GM13977 (cell line): ENCODE measurements at places on chromosomes 5 and 9.

DNA sequence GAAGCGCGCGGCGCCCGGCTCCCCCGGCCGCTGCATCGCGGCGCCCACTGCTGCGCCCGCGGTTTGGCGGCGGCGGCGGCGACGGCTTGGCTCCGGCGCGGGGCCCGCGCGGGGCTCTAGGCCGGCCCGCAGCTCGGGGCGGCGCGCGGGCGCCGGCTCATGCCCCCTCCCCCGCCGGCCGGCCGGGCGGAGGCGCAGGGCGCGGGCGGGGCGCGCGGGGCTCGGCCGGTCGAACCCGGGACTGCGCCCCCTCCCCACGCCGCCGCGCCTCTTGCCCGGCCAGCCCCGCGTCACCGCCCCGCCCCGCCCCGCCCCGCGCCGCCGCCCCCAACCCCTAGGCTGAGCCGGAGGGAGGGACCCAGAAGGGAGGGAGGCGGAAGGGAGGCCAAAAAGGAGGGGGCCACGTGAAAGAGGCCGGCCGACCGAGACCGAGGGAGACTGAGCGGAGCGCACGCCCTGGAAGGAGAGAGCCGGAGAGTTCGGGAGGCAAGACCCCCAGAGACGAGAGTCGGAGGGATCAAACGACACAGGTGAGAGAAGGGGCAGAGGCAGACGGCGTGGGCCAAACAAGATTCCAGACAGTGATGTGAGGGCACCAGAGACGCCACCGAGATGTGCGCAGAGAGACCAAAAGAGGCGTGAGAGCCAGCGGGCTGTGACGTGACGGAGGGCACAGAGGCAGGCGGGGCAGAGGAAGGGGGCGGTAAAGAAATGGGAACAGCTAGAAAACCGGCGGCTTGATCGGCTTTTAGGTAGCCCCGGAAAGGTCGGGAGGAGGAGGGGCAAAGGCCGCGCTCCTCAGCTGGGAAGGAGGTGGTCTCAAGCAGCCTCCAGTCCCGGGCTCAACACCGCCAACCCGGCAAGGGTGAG lies at the start of gene BARX1:
TSS of gene BARX1 (minus strand) at position 245 of the 870 bp plus-strand sequence. CDS start at position 36, 209 bp downstream.
- peak; percentile 53 for DNase-seq

- DNase-seq, result no peak
Observed at GRCh38 chr9:121889990-121890563, 203.0 kb downstream of the TTLL11 start.

- no peak for DNase-seq
Observed at GRCh38 chr5:141094481-141095262, at the start of gene PCDHB2. TSS of gene PCDHB2 (plus strand) at chr5:141094615. CDS start at chr5:141094791, 176 bp downstream.

- no peak for DNase-seq
Observed at GRCh38 chr9:36141288-36141687, 4.8 kb downstream of the GLIPR2 start.

DNA sequence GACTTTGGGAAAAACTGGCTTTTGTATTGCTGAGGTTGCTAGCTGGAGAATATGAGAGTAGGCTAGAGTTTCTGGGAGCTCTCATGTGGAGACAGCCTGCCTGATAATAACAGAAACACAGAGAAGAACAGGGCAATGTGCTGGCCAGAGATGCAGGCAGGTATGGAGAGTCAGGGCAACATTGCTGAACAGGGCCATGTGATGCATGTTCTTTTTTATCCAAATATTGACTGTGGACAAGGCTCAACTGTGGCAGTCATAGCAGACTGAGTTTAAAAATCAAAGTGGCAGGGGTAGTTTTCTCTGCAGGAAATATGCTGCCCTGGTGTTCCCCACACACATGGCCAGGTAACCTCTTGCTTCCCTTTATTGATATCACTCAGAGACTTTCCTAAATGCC lies 381.1 kb downstream of the RASEF start:
- no peak for DNase-seq

DNA sequence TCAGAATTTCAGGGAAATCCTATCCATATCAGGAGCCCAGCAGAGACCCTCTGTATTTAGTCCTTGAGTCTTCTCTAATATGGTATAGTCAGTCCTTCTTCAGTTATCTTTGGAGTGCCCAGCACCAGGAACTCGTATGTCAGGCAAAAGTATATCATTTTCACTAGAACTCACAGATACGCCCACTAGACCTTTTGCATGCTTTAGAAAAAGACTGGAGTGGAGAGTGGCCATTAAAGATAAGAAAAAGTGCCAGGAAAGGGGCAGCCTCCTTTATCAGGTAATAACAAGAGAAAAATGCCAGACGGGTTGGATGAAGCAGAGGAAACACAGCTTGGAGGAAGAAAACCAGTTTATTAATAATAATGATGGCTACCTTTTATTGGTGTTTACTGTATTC lies 63.5 kb downstream of the GPR21 start:
- DNase-seq, result no peak

DNA sequence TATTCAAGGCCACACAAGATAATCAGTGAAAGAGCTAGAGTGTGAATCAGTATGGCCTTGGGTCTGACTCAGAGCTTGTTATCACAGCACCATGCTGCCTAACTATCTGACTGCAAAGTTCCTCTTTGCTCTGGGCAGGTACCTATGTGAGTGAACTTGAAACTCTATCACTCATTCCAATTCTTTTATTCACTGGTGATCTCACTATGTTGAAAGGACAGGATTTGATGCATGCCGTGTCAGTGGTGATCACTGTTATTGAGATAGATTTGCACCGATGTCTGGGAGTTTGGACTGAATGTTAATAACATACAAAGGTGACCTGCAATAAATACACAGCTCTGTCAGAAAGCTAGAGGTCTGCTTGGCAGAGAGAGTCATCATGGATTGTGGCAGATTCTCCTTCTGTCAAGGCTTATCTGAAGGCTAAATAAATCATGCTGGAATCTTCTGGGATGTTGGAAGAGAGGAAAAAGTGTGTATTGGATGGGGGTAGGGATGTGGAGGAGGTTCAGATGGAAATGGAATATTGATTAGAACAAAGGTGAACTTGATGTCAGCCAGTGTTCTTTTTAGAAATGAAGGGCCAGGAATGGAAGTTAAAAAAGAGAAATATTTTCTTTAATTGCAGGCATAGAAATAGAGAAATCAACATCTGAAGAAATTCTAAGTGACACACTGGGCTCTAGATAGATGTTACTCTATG lies 91.8 kb upstream of the TNC start:
- peak; percentile 17 for DNase-seq

- DNase-seq, result no peak
Observed at GRCh38 chr5:67581203-67581602, 384.6 kb upstream of the CD180 start.

DNA sequence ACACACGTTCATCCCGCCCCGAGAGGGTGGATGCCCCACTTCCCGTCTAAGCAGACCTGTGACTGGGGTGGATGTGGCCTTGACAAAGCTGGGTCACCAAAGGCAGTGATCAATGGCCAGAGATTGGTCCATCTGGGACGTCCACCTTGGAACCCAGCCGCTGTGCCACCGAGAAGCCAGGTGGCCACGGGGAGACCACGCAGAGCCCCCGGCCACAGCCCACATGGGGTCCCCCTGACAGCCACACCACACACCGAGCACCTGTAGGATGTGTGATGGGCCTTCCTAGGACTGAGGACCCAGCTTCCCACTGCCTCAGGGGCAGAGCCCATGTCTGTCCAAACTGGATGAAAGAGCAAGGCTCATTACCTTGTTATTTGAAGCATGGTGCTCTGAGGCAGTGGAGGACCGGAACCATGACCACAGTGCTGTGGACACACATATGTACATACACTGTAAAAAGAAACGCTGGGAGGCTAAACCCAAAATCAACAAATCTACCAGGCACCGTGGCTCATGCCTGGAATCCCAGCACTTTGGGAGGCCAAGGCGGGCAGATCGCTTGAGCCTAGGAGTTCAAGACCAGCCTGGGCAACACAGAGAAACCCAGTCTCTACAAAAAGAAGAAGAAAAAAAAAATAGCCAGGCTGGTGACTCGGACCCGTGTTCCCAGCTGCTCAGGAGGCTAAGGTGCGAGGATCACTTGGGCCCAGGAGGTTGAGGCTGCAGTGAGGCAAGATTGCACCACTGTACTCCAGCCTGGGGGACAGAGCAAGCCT lies 50.1 kb downstream of the MRPL36 start:
- DNase-seq, result no peak

- peak; percentile 93 for DNase-seq
Observed at GRCh38 chr5:78984439-78985115, 533 bp downstream of the ARSB start.

GRCh38 chr5:29016067-29016466 lies 1977.7 kb upstream of the CDH9 start:
- DNase-seq, result no peak

DNA sequence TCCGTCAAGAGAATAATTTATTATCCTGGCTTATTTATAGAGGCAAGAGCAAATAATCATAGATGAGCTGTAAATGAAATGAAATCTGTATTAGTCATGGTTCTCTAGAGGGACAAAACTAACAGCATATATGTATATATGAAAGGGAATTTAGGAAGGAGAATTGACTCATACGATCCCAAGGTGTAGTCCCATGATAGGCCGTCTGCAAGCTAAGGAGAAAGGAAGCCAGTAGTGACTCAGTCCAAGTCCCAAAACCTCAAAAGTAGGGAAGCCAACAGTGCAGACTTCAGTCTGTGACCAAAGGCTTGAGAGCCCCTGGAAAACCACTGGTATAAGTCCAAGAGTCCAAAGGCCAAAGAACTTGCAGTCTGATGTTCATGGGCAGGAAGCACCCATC lies 515.9 kb upstream of the CYLC2 start:
- no peak for DNase-seq

DNA sequence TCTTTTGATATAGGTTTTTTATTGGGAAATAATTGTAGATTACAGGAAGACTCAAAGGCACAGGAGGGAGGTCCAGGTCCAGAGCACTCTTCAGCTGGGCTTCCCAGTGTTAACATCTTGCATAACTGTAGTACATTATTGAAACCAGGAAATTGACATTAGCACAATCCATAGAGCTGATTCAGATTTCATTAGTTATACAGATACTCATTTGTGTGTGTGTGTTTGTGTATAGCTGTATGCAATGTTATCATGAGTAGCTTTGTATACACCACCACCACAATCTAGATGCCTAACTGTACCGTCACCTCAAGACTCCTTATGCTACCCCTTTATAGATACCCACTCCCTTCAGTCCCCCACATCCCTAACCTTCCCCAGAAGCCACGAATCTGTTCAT lies 47.9 kb downstream of the SLC36A1 start:
- no peak for DNase-seq

DNA sequence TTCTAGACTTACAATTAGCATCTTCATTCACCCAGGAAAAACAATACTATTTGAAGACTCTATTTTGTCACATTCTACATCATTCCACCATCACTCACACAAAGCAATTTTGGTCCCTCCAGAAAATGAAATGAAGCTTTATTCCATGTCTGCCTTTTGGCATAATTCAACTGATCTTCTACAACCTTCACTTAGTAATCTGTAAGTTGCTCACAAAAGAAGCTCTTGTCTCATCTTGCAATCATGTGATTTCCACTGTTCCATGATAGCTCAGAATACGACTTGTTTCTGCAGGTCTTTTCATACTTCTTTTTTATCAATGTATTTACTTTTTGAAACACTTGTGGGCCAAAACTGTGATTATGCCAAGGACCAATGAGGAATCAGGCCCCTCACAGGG lies 261.9 kb upstream of the NR4A3 start:
- no peak for DNase-seq

GRCh38 chr9:107386396-107386795 lies 103.2 kb downstream of the KLF4 start:
- DNase-seq, result no peak

DNA sequence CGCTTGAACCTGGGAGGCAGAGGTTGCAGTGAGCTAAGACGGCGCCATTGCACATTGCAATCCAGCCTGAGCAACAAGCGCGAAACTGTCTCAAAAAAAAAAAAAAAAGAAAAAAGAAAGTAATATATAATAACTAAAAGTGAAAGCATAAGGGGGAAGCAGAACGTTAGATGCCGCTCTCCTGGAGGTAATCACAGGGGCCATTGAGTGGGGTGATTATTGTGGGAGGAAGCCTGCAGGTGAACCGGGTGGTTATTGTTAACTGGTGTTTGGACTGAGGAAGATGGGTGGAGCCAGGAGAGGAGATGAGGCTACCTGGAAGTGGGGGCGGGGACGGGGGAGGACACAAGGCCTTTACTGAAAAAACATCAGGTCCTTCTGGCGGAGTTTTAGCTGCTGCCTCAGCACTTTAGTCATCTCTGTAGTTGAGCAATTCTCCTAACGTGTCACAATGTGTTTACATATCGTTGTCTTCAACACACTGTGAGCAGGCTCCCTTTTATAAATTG lies 5.3 kb upstream of the TJP2 start:
- DNase-seq, result peak; percentile 52

DNA sequence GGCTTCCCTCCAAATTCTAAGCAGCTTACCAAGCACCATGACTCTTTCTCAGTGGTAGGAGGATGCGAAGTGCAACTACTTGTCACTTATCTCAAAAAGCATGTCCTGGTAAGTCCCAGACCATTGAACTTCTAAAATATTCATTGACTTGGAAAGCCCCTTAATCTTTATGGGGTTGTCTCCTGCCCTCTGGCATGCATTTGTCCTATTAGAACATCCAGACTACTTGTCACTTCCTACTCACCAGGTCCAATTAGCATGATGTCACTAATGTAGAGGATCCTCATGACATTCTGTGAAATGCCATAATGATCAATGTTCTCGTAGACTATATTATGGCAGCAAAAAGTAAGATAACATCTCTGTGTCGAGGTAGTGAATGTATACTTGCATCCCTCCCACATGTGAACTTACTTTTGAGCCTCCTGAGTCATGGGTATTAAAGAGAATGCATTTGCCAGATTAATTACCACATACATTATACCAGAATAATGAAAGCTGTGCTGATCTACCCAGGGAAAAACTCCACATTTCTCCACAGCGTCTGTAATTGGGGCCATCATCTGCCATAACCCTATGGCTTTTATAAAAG lies 63.5 kb upstream of the RAD23B start:
- DNase-seq, result no peak

DNA sequence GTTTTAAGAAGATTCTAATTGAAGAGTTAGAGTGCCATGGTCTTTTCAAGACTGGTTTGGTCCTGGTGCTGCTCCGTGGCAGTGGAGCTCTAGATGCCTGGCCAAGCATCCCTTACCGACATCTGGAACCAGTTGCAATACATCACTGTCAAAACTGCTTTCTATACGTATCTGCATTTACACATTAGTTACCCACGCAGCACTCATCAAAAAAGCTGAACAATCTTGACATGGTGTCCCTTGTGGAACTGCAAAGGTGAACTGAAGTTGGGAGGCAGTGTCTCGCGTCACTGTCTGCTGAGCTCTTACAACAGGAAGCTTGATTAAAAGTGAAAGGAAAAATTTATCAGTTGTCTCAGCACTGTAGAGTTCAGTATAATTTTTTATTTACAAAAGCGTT lies 82.6 kb downstream of the PBX3 start:
- DNase-seq, result peak; percentile 26

GRCh38 chr5:72661405-72661804 lies 154.2 kb upstream of the ZNF366 start:
- no peak for DNase-seq

- DNase-seq, result no peak
Observed at GRCh38 chr5:77400645-77401044, 91.5 kb downstream of the WDR41 start.

GRCh38 chr5:124951661-124952060 lies 205.2 kb upstream of the ZNF608 start:
- no peak for DNase-seq

GRCh38 chr5:44935262-44935661 lies 126.5 kb downstream of the MRPS30 start:
- DNase-seq, result no peak
